CD8-positive, alpha-beta T cell (primary cell): ENCODE measurements at places on chromosomes 5 and 9.

DNA sequence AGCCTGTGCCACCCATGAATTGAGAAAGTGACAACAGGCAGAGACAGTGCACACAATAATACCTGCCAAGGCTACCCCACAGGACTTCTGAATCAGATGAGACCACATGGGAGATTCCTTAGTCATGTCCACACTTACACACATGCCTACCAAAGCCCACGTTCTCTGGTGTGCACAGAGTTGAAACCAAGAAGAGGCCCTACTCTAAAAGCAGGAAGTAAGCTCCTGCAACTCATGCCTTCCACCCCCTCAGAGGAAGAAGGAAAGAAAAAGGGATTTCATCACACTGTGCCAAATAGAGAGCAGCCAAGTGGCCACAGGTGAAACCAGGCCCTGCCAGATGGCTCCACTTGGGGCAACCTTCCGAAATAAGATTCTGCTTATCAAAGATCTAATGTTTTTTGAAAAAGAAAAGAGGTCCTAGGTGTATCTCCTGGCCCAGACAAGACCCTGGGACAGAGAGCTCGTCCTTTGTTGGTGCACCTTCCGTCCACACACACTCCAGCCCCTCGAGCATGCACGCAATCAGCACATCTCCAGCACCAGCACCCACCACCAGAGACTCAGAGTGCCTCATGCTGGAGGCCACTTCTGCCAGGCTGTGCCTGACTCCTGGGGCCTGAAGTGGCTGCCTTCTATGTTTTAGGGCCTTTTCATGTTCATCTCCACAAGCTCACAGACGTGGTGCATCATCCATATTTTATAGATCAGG lies 114.6 kb upstream of the SPOCK1 start:
- no peak for DNase-seq

GRCh38 chr5:136082390-136083193 lies 50.1 kb upstream of the SMAD5 start:
- peak; percentile 45 for DNase-seq

- peak; percentile 3 for DNase-seq
Measured at GRCh38 chr5:34959323-34959722, 30.0 kb downstream of the DNAJC21 start.

DNA sequence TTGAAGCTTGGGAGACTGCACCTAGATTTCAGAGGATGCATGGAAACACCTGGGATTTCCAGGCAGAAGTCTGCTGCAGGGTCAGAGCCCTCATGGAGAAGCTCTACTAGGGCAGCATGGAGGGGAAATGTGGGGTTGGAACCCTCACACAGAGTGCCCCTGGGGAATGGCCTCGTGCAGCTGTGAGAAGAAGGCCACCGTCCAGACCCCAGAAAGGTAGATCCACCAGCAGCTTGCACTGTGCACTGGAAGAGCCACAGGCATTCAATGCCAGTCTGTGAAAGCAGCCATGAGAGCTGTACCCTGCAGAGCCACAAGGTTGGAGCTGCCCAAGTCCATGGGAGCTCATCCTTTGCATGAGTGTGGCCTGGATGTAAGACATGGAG lies 285.3 kb upstream of the FAM174A start:
- no peak for DNase-seq

- no peak for DNase-seq
Measured at GRCh38 chr5:172417983-172418630, 36.2 kb downstream of the SH3PXD2B start.

DNA sequence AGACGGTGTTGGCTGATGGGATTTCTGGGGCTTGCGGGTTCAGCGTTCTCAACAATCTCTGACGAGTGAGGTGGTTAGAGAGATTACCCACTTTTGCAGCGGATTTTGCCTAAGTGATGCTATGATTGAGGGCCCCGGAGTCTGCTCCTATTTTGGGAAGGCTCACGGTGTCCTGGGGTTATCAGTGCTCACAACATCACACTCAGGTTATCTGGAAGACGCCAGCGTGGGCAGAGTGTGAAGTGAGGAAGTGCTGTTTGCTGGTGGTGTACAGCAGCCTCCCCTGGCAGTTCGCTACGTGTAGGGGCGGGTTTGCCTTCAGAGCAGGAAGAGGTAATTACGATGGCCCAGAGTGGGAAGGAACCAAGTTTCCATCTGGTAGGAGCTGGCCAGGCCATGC lies 341.2 kb upstream of the IRX2 start:
- no peak for DNase-seq

GRCh38 chr5:67934976-67935375 lies 280.6 kb upstream of the PIK3R1 start:
- no peak for DNase-seq
